ENCODE measurements at places on chromosomes 7 and 10.
A peak's percentile ranks its signal among the peaks of the same experiment; 100 is the strongest.

- peak; percentile 15 for DNase-seq
Measured at GRCh38 chr10:54622017-54622416, 179.0 kb downstream of the PCDH15 start.

DNA sequence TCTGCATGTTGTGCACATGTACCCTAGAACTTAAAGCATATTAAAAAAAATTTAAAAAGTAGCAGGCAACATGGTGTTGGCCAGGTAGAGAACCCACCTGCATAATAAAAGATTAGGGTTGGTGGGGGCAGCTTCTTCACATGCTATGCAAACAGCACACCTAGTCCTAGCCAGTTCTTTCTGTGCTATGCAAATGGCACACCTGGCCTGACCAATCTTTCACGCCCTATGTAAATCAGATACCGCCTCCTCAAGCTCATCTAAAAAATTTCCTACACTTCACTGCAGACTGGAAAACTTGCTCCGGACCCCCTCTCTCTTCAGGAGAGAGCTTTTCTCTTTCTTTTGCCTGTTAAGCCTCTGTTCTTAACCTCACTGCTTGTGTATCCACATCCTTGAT lies 14.5 kb upstream of the PIP start:
- DNase-seq: no peak

- no peak for DNase-seq
Measured at GRCh38 chr10:73088304-73088703, 8.4 kb downstream of the P4HA1 start.

DNA sequence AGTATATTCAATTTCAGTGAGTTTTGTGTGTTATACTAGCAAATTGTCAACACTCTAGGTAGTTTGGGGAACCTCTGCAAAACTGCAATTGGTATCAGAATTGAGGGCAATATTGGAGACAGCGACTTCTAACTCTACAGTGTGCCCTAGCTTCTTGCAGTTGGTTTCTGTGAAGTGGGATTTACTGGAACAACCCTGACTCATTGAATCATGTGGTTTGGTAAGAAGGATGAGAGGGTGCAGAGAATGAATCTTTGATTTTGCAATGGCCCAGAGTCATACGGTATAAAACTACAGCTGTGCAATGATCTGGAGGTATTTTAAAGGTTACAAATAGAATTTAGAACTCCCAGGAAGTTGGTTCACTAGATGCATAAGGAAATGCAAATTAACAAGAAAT lies 129.1 kb upstream of the PPP1R3A start:
- DNase-seq: no peak

DNA sequence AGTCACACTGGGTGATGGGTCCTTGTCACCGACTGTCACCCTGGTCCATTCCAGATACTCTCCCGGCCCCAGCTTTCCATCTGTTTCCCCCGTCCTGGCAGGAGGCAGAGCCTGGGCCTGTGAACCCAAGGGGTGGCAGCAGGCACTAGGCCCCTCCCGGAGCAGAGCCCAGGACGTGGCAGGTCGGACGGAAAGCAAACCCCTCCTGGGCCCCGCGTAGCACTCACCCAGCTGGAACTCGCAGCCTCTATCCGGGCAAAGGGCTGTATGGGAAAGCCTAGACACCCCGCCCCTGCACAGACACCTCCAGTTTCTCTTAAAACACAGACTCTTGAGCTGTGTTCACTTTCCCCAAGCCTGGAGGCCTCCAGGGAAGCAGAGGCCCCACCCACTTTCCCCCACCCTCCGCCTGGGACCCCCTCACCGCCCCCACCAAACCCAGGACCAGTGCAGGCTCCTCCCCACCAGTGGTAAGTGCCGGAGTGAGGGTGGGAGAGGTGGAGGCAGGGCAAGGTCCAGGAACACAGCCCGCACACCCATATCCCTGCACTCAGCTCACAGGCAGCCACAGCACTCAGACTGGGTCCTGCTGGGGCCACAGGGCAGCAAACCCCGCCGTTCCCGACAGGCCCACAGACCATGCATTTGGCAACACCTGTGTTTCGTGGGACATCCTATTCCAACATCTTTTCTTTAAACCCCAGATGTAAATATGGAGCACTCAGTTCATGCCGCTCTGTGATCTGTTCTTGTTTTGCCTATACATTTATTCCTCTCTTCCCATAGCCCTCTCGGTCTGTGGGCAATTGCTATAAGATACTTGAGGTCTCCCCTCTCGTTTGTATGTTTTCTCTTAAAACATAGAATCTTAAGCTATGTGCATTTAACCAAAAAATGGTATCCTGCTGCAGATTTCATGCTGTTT lies 98.2 kb upstream of the PDGFA start:
- DNase-seq: no peak

- no peak for DNase-seq
Measured at GRCh38 chr7:128307061-128307460, 36.6 kb downstream of the RBM28 start.

DNA sequence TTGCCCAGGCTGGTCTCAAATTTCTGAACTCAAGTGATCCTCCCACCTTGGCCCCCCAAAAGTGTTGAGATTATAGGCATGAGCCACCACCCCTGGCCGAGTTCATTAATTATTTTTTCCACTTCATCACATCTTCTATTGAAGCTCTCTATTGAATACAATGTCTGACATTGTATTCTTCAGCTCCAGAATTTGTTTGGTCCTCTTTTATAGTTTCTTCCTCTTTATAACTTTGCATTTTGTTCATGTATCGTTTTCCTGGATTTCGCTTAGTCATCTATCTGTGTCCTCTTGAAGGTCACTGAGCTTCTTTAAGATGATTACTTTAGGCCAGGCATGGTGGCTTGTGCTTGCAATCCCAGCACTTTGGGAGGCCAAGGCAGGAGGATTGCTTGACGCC lies 30.2 kb downstream of the NOM1 start:
- no peak for DNase-seq

GRCh38 chr7:55438085-55438756 lies 73.1 kb downstream of the LANCL2 start:
- DNase-seq: no peak

DNA sequence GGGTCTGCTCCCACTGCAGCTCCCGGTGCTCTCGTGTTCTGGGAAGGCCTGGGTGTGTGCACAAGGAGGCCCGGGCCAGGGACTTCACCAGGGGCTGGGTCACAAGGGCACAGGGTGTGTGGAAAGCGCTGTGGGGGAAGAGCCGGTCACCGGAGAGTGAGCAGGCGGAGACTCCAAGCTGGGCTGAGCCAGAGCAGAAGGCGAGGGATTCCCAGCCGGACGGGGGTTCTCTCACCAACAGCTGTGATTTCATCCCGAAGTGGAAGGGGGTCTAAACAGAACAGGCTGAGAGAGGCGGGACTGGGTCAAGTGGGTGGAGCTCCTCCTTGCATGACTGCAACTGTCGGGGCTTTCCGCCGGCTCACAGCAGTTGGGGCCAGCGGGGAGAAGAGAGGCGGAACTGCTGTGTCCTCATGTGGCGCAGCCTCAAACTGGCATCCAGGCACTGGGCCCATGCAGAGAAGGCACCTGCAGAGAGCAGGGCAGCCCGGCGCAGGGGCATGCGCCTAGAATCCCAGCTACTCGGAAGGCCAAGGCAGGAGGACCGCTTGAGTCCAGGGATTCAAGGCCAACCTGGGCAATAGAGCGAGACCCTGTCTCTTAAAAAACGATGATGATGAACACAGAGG lies 7.6 kb upstream of the ORAI2 start:
- DNase-seq: no peak

DNA sequence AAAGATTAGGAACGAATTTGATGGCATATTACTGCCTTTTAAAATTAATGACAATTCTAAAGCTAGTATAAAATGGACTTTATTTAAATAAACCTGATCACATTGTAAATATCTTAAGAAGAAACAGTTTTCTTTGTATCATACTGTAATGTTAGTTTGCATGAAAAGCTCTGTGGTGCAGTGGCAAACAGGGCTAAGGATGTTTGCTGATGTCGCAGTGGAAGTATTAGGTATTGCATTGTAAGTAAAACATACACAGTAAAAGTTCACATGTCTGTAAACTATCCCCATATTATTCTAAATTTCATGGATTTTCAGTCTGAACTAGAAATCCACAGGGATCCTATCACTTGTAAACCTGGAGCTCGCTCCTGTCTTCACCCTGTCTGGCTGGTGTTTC lies 252.6 kb upstream of the ZNF32 start:
- no peak for DNase-seq

GRCh38 chr10:36764823-36765222 lies 360.6 kb upstream of the ANKRD30A start:
- no peak for DNase-seq

DNA sequence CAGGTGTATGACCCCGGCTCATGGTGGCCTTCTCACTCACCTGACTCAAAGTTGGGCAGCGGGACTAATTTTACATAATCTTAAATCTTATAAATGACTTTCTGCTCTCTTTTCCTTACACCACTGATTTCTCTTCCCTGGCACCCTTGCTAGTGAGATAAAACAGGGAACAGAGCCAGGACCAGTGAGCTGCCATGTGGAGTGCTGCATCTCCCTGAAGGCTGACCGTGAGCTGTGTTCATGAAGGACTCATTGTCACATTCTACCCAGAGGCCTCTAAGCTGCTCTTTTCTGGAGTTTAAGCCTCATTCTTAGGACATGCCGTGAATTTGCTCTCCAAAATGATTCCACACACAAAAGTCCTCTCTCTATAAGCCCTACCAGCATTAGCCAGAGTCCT lies 762.3 kb downstream of the AUTS2 start:
- no peak for DNase-seq

GRCh38 chr10:21234761-21235160 lies 290.7 kb downstream of the SKIDA1 start:
- DNase-seq: no peak

GRCh38 chr10:34667177-34667576 lies 147.9 kb downstream of the PARD3 start:
- DNase-seq: no peak

DNA sequence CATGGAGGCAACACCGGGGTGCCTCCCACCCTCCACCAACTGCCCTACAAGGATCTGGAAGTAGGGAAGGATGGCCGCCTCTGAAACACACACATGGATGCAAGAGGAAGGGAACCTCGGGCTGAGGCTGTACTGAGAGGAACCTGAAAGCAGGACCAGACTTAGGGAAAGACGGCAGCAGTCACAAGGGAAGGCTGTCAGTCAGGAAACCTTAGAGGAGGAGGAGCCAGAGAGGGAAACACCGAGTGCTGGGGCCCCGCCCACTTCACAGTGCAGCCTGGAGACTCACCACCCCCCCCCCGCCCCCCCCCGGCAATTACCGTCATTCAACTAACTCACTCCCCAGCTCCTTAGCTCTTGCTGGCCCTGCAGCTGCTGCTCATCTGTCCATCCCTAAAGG lies 2.5 kb downstream of the CYREN start:
- no peak for DNase-seq

DNA sequence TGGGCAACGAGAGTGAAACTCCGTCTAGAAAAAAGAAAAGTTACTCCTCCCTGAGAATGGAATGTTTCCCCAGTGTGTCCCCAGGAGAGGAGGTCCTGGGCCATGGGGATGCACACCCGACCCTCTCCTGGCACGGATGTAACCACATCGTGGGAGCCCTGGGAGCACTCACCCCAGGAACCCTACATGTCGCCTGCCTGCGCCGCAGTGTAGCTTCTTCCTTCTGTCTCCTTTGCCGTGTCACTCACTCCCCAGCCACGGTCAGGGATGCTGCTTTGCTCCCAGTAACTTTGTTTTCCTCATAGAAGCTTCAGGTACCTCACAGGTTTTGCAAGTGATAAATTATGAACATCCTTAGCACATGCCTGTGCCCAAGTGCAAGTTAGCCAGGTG lies 82.0 kb downstream of the EZH2 start:
- DNase-seq: no peak

DNA sequence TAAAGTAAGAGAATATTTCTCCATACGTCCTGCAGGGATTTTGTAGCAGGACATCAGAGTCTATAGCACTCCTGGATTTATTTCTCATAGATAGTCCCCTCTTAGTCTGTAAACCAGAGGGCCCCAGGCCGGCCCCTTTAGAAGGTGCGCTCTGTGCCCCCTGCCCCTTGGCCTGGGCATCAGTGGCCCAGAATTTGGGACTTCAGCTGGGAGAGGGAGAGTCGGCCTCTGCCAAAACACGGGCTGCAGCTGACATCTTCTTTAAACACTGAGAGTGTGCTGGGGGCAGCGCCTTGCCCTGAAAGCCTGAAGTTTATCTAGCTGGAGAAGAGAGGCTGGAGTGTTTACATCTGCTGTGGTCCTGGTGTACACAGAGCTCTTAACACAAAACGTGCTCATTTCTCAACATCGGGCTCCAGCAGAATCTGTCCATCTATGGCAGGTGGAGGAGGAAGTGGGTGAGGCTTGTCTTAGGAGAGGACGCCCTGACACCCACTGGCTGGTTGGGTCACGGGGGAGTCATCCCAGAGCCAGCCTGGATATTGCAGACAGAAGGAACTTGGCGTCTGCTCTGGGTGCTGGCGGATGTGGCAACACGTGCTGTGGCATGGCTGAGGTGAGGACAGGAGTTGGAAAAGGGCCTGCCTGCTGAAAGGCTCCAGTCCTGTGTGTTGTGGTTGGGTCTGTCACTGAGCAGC lies 5.0 kb upstream of the TACR2 start:
- no peak for DNase-seq

GRCh38 chr7:139850906-139851305 lies 21.8 kb downstream of the TBXAS1 start:
- no peak for DNase-seq

GRCh38 chr7:23672033-23672432 lies 8.0 kb upstream of the FAM221A start:
- no peak for DNase-seq

DNA sequence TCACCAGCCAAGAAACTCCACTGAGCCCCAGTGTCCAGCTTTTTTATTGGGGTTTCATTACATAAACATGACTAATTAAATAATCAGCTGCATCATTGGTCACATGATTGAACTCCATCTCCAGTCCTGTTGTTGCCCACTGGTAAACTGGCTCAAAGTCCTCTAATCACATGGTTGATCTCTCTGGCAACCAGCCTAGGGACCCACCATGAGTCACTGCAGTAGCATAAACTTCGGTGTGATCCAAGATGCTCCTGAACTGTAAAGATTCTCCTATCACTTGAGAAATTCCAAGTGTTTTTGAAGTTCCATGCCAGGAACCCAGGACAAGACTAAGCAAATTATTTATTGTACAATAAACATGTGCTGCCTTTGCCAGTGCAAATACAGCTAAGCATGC lies 130.4 kb upstream of the AUTS2 start:
- no peak for DNase-seq

GRCh38 chr7:37027104-37027503 lies 302.8 kb upstream of the AOAH start:
- DNase-seq: no peak

DNA sequence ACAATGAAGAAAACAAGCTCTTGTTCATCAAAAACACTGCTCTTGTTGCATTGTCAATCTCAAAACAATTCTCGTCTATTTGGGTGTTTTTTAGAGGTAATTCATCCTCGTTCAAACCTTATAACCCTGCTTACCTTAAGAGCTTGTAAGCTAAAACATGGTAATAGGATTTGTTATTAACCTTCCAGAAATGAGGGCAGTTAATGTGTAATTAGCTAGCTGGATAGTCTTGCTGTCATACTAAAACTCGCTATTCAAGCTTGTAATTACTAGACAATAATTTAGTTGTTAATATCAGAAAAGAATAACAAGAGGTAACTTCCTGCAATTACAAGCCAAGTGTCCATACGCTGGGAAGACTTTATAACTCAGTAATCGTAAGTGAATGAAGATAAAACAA lies 101.6 kb downstream of the UBE2H start:
- DNase-seq: no peak
